Activated gamma-delta T cell treated with Interleukin-2 at 50 U/mL for 16 hours (primary cell): ENCODE measurements at places on chromosomes 2 and 18.

GRCh38 chr2:171346723-171347557 lies 86.8 kb downstream of the METTL8 start:
- no peak for DNase-seq

- DNase-seq = no peak
Observed at GRCh38 chr2:28224648-28225472, 167.8 kb upstream of the FOSL2 start.

GRCh38 chr2:120699292-120699691 lies 36.4 kb upstream of the GLI2 start:
- DNase-seq = no peak

DNA sequence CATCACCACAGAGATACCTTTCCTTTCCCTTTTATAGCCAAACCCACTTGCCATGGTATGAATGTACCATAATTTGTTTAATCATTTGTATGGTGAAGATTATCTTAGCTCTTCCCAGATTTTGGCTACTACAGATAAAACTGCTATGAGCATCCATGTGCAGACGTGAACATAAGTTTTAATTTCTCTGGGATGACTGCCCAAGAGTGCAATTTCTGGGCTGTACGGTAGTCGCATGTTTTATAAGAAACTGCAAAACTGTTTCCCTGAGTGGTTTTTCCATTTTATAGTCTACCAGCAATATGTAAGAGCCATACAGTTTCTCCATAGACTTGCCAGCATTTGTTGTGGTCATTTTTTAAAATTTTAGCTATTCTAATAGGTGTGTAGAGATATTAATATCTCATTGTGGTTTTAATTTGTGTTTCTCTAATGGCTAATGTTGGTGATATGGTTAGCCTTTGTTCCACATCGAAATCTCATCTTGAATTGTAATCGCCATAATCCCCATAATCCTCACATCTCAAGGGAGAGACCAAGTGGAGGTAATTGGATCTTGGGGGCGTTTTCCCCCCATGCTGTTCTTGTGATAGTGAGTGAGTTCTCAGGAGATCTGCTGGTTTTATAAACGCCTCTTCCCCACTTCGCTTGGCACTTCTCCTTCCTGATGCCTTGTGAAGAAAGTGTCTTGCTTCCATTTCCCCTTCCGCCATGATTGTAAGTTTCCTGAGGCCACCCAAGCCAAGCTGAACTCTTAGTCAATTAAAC lies 628.5 kb upstream of the KLHL29 start:
- DNase-seq = no peak

GRCh38 chr2:235864302-235864701 lies 303.9 kb downstream of the GBX2 start:
- DNase-seq = no peak

DNA sequence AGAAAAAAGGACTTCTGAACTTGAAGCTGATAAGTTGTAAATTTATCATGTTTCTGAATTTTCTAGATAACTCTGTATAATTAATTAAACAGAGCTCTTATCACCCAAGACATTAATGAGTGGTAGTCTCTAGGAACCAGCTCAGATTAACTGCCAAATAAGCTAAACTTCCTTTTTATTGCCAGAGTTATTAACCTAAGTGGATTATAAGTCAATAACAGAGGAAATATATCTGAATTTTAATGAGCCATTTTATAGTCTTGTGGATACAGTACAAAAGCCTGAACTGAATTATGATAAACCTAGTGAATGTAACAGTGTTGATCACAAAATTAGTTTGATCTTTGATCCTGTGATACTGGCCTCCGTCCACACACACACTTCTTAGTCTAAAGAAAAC lies 111.5 kb downstream of the COMMD1 start:
- DNase-seq = no peak

DNA sequence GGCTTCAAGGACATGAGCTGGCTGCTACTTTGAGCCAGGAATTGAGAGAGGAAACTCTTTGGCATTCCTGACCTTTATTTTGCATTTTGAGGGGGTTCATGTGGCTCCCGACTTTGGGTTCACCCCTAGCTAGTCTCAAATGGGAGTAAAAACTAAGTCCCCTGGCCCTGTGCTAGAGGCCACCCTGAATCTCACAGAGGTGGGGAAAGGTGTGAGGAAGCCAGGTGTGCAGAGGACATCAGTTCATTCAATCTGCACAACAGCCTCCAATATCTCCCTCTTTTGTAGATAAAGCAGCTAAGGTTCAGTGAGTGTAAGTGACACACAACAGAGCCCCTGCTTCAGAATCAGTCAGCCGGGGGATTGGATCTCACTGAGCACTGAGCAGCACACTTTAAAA lies 325.7 kb downstream of the DCDC2C start:
- no peak for DNase-seq

- DNase-seq = no peak
Observed at GRCh38 chr18:76713432-76713831, 108.9 kb upstream of the ZNF236 start.

DNA sequence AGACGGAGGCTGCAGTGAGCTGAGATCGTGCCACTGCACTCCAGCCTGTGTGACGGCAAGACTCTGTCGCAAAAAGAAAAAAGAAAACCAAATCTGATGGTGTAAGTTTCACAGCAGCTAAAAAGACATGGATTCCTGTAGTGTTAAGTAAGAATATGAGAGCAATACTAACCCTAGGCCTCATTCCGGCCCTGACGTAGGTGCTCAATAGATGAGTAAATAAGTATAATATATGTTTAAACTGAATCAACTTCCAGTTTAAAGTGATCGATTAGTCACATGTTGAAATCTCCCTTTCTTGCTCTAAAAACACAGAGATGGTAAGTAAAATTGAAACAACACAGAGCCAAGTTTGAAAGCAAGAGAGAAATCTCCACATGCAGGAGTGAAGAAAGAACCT lies 8.0 kb downstream of the ME2 start:
- no peak for DNase-seq

DNA sequence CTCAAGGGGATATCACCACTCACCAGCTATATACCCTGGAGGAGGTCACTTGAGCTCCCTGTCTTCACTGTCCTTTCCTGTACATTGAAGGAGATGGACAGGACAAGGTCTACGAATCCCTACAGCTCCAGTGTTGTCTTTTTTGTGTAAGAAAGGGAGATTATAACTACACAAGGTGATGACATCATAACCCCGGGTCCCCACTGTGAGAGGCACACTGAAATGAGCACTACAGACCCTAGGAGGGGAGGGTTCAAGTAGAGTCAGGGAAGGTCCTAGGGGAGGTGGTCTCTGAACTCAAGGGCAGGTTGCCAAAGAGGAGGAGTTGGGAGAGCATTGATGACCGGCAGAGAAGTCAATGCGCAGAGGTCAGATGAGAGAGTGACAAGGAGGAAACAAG lies 108.3 kb upstream of the SLC14A2 start:
- no peak for DNase-seq

GRCh38 chr2:113112441-113112840 lies 15.0 kb upstream of the IL1RN start:
- no peak for DNase-seq

- DNase-seq = no peak
Observed at GRCh38 chr2:175463589-175464310, 282.2 kb upstream of the ATP5MC3 start.
